Eye (tissue), 1 donor: ENCODE measurements at places on chromosomes 5 and 9.

- DNase-seq, result no peak
These were observed 133.4 kb downstream of the GRIA1 start for GRCh38 chr5:153623751-153624450.

- DNase-seq, result peak; percentile 80
These were observed 71.8 kb upstream of the MAMDC2 start for GRCh38 chr9:69971643-69972449.

- DNase-seq, result no peak
These were observed 372.4 kb downstream of the SEMA5A start for GRCh38 chr5:9173281-9174048.

GRCh38 chr5:5037674-5038073, 102.5 kb upstream of the ADAMTS16 start:
- DNase-seq, result no peak

- DNase-seq, result peak; percentile 84
These were observed 192.6 kb upstream of the MSX2 start for GRCh38 chr5:174531782-174532191.

DNA sequence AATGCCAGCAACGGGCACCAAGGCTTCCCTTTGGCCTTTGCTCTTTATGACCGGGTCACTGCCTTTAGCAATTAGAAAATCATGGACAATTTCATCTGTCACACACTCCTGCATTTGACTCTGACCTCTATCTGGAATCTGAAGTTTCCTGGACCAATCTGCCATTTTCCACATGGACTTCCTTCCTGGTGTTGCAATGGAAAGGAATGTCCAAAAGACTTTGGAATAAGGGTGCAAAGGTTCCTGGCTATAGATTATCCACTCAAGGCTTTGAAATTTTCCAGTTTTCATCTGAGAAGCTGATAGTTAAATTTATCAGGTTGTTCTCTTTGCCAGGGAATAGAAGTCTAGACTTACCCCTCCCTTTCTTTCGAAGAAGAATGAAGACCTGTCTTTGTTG, 523.1 kb upstream of the ZNF462 start:
- no peak for DNase-seq

DNA sequence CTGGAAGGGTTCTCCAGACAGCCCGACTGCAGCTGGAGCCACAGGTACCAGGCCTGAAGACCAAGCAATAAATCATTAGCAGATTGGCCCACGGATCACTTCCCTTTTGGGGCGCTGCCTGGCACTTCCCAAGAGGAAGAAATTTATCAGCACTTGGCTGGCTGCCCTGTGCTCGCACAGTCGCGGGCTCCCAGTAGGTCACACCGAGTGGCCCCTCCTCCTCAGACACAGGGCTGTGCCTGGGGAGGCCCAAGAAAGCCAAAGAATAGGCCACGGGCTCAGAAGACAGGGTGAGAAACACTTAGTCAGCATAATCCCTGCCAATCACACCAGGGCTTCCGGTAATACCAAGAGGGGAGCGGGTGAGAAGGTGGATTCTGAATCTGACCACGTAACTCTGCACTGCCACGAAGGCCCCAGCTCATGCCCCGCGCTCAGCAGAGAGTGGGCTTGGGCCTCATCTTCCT, 115.7 kb upstream of the MSX2 start:
- no peak for DNase-seq

GRCh38 chr5:98989727-98990126, 60.9 kb upstream of the CHD1 start:
- DNase-seq, result peak; percentile 11

GRCh38 chr9:129923589-129923988, 88.3 kb downstream of the USP20 start:
- no peak for DNase-seq
